GM04503 (cell line): ENCODE measurements at places on chromosomes 11 and 22.

GRCh38 chr11:22703591-22703990 lies 37.2 kb downstream of the GAS2 start:
- DNase-seq, result no peak

DNA sequence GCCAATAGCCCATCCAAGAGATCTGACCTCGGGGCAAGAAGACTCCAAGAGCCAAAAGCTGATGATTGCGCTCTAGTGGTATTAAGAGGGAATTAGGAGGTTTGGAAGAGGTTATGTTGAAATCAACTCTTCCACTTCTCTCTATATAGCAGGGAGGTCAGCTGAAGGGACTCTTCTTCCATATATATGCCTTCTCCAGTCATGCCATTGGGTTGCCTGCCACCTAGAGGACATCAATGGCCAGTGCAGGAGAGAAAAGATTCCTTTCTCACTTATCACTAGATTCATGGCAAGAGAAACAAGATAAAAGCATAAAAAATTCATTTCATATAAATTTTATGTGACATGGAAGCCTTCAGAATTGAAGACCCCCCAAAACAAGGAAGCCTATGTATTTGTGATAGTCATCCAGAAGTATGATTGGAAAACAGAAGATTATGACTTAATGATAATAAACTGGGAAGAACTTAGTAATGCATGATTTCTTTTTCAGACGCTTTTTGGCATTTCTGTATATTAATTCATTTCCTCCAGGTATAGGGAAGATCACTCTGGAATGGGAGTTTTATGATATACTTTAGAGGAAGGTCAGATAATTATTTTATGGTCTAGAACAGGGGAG lies 435.1 kb upstream of the DDI1 start:
- no peak for DNase-seq

DNA sequence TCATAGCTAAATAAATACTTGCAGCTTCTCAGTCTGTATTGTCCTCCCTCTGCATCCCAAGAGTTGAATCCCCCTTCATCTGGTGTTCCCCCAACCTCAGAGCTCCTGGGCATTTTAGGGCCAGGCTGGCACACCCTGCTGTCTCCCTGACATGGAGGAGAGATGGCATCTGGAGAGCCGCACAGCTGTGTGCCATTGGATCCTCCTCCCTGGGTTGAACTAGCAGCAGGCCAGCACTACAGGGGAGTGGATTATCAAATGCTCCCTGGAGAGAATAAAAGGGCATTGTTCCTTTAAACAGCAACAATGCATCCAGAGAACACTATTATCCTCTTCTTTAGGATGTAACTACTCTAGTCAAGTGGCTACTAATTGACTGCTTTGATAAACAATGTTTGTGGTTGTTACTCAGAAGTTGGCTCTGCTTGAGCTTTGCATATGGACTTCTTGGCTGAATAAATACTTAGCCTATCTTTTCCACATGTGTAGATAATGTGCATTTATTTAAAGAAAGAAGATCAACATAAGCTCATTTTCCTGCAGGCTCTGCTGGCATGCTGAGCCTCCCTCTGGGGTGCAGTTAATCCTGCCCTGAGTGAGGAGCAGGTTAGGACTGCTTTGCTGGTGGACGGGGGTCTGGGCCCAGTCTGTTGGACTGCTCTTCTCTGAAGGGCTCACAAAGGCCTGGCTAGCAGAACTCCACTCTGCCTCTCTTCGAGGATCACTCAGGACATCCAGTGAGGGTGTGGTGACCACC lies 897.2 kb downstream of the TBC1D22A start:
- DNase-seq, result no peak

- no peak for DNase-seq
Observed at GRCh38 chr11:87437844-87438223, 400.1 kb downstream of the TMEM135 start.

DNA sequence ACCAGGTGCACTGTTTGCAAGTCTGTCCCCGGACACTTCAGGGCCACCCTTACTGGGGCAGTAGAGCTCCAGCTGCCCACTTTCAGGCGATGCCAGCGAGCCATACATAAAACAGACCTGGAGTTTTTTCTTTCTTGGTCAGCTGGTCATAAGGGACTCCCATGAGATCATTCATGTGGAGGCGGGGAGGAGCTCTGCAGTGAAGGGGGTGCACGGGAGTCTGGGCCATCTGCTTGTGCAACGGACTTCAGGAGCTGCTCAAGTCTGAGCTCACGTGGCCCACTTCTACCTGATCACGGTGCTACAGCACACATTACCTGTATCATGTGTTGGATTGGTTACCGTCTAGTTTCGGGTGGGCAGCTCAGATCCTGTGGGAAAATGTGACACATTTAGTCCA lies 9.2 kb upstream of the MRGPRF start:
- DNase-seq, result no peak

DNA sequence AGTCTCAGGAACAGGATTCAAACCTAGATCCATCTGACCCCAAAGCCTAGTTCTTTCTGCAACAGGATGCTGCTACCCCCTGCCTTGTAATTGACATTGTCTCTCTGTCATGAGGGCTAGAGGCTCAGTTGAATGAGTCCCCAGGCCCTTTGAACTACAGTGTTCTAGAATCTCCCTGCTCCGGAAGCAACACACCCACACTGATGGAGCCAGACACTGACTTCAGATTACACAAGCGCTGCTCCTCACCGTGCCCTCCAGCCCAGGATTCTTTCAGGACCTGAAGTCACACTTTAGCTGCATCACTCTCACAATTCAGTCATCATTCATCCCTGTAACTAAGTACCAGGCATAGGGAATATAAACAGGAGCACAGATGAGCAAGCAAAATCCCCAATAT lies 69.6 kb downstream of the RAB30 start:
- no peak for DNase-seq

DNA sequence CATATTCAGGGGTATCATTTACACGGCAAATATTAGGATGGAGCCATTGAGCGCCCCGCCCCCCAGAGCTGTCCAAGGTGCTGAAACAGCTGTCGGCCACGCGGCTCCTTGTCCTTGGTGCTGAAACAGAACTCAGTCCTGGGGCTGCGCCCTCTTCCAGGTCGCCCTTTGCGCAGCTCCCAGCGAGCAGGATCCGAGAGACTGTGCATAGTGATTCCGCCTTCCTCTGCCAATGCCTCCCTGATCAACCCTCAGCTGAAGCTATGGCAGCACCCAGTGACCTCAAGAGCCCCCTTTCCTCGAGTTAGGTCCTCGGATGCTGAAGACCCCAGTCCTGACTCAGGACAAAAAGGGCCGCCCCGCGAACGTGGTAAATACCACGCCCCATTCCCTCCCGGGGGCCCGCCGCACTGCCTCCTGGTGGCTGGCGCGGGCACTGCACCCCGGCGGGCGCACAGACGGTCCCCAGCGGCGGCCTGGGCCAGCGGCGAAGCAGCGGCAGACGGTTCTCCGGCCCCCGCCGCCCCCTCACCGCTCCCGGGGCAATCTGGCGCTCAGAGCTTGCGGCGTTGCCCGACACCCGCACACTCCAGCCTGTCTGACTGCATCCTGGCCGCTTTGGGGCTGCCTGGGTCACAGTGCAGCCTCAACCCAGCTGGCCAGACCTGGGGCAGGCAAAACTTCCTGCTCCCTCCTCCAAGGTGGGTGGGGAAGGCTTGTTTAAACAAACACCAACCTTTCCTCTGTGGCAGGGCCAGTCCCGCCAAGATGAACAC lies 13.4 kb downstream of the SYT7 start:
- DNase-seq, result no peak

DNA sequence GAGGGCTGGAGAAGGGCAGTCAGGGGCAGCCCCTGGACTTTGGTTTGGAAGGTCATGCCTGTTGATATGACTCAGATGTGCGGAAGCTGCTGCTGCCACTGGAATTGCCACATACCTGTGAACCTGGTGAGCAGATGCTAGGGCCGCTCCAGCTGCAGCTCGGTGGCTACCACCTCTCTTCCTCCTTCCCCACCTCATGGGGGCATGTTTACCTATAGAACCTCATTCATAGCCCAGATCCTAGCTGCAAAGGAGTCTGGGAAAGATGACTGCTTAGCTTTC lies 17.5 kb upstream of the TSPAN18 start:
- DNase-seq, result no peak

DNA sequence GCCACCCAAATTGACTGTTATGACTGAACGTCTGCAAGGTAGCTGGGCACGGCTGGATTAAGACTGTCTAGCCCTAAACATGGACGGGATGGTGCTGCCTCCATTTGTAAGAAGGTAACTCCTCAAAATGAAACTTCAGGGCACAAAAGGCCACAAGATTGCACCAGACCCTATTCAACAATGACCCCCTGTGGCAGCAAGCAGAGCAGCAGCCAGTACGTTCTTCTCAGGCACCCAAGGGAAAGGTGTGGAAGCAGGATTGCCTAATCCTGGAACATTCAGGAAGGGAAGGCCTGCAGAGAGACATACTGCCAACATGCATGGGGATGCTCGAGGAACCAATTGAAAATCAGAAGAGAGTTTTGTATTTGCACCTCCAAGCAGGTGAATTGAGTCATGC lies 4.5 kb upstream of the TBX10 start:
- no peak for DNase-seq

GRCh38 chr22:42716649-42717127 lies 4.0 kb downstream of the A4GALT start:
- no peak for DNase-seq

GRCh38 chr22:19767427-19768341 lies 7.1 kb downstream of the TBX1 start:
- no peak for DNase-seq

- DNase-seq, result peak; percentile 54
Observed at GRCh38 chr11:96213500-96213899, 129.5 kb downstream of the MAML2 start.

- DNase-seq, result no peak
Observed at GRCh38 chr22:49331223-49331815, 496.4 kb downstream of the BRD1 start.

- DNase-seq, result no peak
Observed at GRCh38 chr11:73553266-73553665, 44.6 kb downstream of the FAM168A start.
